Neural crest cell (in vitro differentiated cells): ENCODE measurements at places on chromosomes 12 and 14. TPM values are rescaled to one million over a fixed set of nuclear protein-coding genes. Genes with fewer than 3 reads are reported as not detected.

- no peak overlapping the region for H3K27ac ChIP-seq
- H3K36me3 ChIP-seq, result peaks cover 12% of the 10 kb centered on the region
- no peak overlapping the region for H3K4me3 ChIP-seq
These were observed 26.9 kb downstream of the PLEKHG3 start for GRCh38 chr14:64731141-64731581.

DNA sequence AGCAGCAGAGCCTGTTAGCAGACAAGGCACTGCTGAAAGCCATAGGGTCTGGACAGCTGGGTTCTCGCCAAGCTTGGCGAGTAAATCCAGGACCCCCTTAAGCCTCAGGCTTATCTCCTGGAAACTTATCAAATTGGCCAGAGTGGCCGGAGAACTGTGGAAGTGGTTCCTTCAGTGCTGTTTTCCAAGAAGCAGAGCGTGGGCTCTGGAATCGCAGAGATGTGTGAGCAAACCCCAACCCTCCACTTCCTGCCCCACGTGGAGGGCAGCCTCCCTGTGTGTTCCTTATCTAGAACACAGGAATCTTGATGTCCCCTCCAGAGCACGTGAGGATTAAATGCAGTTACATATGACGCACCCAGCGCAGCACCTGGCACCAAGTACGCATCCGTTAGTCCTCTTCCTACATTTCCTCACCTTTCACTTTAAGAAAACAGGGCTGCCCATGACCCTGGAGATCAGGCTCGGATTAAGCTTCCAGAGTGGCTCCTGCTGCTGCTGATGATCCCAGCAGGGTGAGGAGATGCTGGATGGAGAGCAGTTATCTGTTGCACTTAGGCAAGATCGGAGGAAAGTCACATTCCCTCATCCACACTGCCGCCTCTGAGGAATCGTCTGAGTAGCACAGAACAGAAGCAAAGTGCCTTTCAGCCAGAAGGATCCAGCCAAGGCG lies 35.0 kb downstream of the MMAB start:
- H3K27ac ChIP-seq, result peak overlapping the region; percentile 43
- no peak overlapping the region for H3K4me3 ChIP-seq
- DNase-seq, result no peak

- no peak for DNase-seq
- peak overlapping the region; percentile 76 for H3K27ac ChIP-seq
- H3K27me3 ChIP-seq, result no peaks in the 10 kb centered on the region
- peaks cover 22% of the 10 kb centered on the region for H3K4me1 ChIP-seq
- H3K4me3 ChIP-seq, result no peak overlapping the region
These were observed 539.6 kb downstream of the VRK1 start for GRCh38 chr14:97336816-97337215.

DNA sequence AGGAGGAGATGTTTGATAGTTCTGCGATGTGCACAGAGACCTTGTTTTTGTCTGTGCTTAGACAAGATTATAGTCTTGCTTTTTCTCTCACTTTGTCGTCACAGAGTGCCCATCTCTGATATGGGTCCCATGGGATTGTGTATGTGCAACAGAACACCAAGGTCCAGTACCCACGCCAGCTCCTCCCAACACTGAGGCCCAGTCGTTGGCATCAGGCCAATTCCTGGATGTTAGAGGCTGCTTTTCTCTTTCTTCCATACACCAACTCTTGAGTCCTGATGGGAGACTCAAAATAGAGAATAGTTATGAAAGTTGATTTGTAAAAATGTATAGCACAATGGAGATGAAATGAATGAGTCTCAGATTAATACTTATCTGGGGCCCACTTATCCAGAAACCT lies 22.7 kb upstream of the PRMT8 start:
- H3K4me3 ChIP-seq, result no peak overlapping the region
- peaks cover 11% of the 10 kb centered on the region for H3K27me3 ChIP-seq
- H3K36me3 ChIP-seq, result no peaks in the 10 kb centered on the region

DNA sequence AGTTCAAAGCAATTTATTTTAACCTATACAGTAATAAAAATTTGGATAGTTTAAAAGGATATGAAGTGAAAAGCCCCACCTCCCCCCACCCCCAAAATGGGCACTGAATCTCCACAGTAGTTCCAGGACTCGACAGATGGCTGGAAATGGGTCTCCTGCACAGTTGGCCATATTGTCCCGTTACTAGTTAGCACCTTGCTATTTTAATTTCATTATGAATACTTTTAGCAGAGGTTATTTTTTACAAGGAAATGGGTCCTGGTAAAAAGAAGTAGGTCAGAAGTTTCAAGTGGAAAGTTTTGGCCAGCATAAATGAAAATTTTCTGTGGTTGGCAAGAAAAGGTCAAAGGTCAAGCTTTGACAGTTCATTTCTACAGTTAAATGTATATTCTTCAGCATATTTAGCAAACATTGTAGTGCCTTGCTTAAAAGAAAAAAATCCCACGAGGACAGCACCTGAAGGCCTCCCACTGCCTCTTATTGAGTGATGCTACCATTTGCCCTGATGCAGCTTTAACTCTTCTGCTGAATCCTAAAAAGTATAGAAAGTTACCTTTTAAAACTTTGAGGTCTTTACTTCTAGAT lies 28.3 kb downstream of the MTHFD1 start:
- no peak overlapping the region for H3K4me3 ChIP-seq
- H3K27me3 ChIP-seq, result no peaks in the 10 kb centered on the region
- DNase-seq, result no peak
- peaks cover 26% of the 10 kb centered on the region for H3K36me3 ChIP-seq

GRCh38 chr12:96047229-96048211 lies 12.1 kb upstream of the LTA4H start:
- H3K27me3 ChIP-seq, result peaks cover 3% of the 10 kb centered on the region
- H3K36me3 ChIP-seq, result no peaks in the 10 kb centered on the region
- no peak overlapping the region for H3K27ac ChIP-seq

GRCh38 chr12:122297494-122297893 lies 31.2 kb upstream of the VPS33A start:
- H3K4me1 ChIP-seq, result no peaks in the 10 kb centered on the region
- no peaks in the 10 kb centered on the region for H3K27me3 ChIP-seq
- no peak overlapping the region for H3K27ac ChIP-seq

DNA sequence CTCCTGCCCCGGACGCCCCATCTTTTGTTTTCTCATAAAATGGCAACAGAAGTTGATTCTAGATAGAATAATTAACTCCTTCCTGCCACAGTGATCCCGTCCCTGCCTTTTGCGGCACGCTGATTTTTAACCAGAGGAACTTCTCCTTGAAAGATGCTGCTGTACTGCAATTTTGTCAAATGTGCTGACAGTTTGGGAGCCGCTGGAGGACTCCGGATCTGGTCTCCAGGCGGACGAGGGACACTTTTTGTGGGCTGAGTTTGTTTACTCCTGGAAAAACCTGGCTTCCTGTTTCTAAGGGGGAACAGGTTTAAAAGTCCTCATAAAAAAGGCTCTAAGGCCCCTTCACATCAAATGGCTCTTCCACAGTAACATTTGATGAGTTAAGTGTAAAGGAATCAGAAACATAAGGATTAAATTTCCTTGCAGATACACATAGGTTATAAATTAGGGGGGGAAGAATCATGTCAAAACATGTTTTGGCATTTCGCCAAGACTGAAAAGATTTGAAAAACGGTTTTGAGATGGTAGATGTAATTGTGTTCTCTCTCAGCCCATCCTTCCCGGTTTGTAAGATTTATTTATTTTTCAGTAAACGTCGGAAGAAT lies 15.5 kb downstream of the FZD10 start:
- no peak overlapping the region for H3K4me3 ChIP-seq
- H3K27me3 ChIP-seq, result peaks cover 9% of the 10 kb centered on the region
- DNase-seq, result no peak
- peaks cover 13% of the 10 kb centered on the region for H3K4me1 ChIP-seq
- peaks cover 2% of the 10 kb centered on the region for H3K36me3 ChIP-seq

DNA sequence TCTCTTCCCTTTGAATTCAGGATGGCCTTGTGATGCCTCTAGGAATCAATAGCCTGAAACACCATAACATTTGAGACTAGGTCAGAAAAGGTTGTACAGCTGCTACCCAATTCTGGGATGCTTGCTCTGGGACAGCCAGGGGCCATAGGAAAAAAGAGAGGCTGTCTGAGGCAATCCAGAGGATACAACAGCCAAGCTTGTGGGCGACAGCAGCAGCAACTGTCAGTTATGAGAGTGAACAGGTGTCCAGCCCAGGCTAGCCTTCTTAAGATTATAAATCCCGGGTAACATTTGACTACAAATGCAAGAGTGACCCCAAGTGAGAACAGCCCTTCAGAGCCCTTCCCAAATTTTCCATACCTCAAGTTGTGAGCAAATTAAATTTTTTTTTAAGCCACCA lies 11.1 kb downstream of the DCN start:
- H3K27me3 ChIP-seq, result no peaks in the 10 kb centered on the region
- H3K27ac ChIP-seq, result no peak overlapping the region
- H3K36me3 ChIP-seq, result no peaks in the 10 kb centered on the region

GRCh38 chr14:47270715-47271114 lies 404.7 kb downstream of the MDGA2 start:
- no peak overlapping the region for H3K27ac ChIP-seq
- H3K36me3 ChIP-seq, result no peaks in the 10 kb centered on the region
- no peak overlapping the region for H3K4me3 ChIP-seq
- H3K27me3 ChIP-seq, result no peaks in the 10 kb centered on the region
- H3K4me1 ChIP-seq, result no peaks in the 10 kb centered on the region
- DNase-seq, result no peak

DNA sequence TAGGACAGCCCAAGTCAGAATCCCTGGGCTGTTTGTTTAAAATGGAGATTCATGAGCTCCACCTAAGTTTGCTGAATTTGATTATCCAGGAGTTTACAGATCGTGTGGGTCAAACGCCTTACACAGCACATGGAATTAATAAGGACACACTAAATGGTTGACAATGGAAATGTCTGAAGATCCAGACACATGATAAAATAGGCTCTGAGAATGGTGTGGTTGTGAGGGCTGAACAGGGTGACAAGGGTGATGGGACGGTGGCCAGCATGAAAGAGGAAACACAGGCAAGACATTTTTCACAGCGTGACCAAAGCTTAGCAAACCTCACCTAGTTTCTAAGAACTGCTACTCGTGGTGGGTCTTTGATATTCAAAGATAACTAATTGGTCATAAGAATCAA lies 12.5 kb downstream of the VWF start:
- H3K4me3 ChIP-seq, result no peak overlapping the region
- no peaks in the 10 kb centered on the region for H3K27me3 ChIP-seq
- no peaks in the 10 kb centered on the region for H3K4me1 ChIP-seq
- H3K36me3 ChIP-seq, result no peaks in the 10 kb centered on the region
- DNase-seq, result no peak

GRCh38 chr12:109731806-109732205 lies 18.2 kb downstream of the FAM222A start:
- DNase-seq, result no peak
- peaks cover 80% of the 10 kb centered on the region for H3K4me1 ChIP-seq
- H3K27ac ChIP-seq, result peak overlapping the region; percentile 65
- H3K36me3 ChIP-seq, result no peaks in the 10 kb centered on the region

DNA sequence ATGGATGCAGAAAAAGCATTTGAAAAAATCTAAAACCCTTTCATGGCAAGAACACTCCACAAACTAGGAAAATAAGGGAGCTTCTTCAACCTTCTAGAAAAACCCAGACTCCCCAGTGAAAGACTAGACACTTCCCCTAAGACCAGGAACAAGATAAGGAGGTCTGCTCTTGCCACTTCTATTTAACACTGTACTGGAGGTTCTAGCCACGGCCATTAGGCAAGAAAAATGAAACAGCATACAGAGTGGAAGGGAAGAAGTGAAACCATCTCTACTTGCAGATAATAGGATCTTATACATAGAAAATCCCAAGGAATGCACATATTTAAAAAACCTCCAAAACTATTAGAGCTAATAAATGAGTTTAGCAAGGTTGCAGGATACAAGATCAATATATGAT lies 42.3 kb downstream of the CHGA start:
- no peak overlapping the region for H3K27ac ChIP-seq
- H3K4me3 ChIP-seq, result no peak overlapping the region
- no peaks in the 10 kb centered on the region for H3K27me3 ChIP-seq
- H3K4me1 ChIP-seq, result peaks cover 15% of the 10 kb centered on the region
- peaks cover 6% of the 10 kb centered on the region for H3K36me3 ChIP-seq
- no peak for DNase-seq

- H3K27ac ChIP-seq, result no peak overlapping the region
- H3K36me3 ChIP-seq, result no peaks in the 10 kb centered on the region
- H3K27me3 ChIP-seq, result no peaks in the 10 kb centered on the region
- DNase-seq, result no peak
These were observed 45.5 kb upstream of the RERGL start for GRCh38 chr12:18135509-18135908.

GRCh38 chr14:60656686-60657455 lies 7.6 kb upstream of the SIX1 start:
- H3K27me3 ChIP-seq, result peaks cover 94% of the 10 kb centered on the region
- peak overlapping the region; percentile 96 for H3K4me3 ChIP-seq
- peak; percentile 69 for DNase-seq
- peak overlapping the region; percentile 86 for H3K27ac ChIP-seq

GRCh38 chr12:53299101-53299453 lies 418 bp upstream of the MYG1 start:
- H3K27ac ChIP-seq, result peak overlapping the region; percentile 98
- no peak for DNase-seq
- H3K4me3 ChIP-seq, result peak overlapping the region; percentile 100
- H3K36me3 ChIP-seq, result peaks cover 14% of the 10 kb centered on the region
- H3K4me1 ChIP-seq, result peaks cover 67% of the 10 kb centered on the region

GRCh38 chr14:20413744-20414082 lies 412 bp upstream of the TEP1 start:
- no peaks in the 10 kb centered on the region for H3K27me3 ChIP-seq
- peak overlapping the region; percentile 68 for H3K27ac ChIP-seq
- H3K4me1 ChIP-seq, result peaks cover 23% of the 10 kb centered on the region
- H3K4me3 ChIP-seq, result peak overlapping the region; percentile 90
- H3K36me3 ChIP-seq, result no peaks in the 10 kb centered on the region
- DNase-seq, result no peak

GRCh38 chr14:36666416-36667206 lies 5.0 kb downstream of the PAX9 start:
- no peaks in the 10 kb centered on the region for H3K36me3 ChIP-seq
- H3K4me1 ChIP-seq, result peaks cover 21% of the 10 kb centered on the region
- peaks cover 96% of the 10 kb centered on the region for H3K27me3 ChIP-seq
- DNase-seq, result no peak

GRCh38 chr14:103100281-103101121 lies 6.0 kb downstream of the EXOC3L4 start:
- H3K27ac ChIP-seq, result peak overlapping the region; percentile 35
- H3K4me1 ChIP-seq, result peaks cover 12% of the 10 kb centered on the region
- no peaks in the 10 kb centered on the region for H3K36me3 ChIP-seq
- H3K27me3 ChIP-seq, result peaks cover 22% of the 10 kb centered on the region
- no peak overlapping the region for H3K4me3 ChIP-seq
- DNase-seq, result no peak

GRCh38 chr14:64658201-64658600 lies 46.0 kb upstream of the PLEKHG3 start:
- H3K36me3 ChIP-seq, result no peaks in the 10 kb centered on the region
- no peaks in the 10 kb centered on the region for H3K27me3 ChIP-seq
- no peak overlapping the region for H3K4me3 ChIP-seq
- peaks cover 4% of the 10 kb centered on the region for H3K4me1 ChIP-seq

- H3K27me3 ChIP-seq, result no peaks in the 10 kb centered on the region
- H3K27ac ChIP-seq, result no peak overlapping the region
- DNase-seq, result no peak
These were observed 18.0 kb downstream of the RAP1B start for GRCh38 chr12:68628698-68629097.

The PTPRO gene
- total RNA-seq, result 3.1 and 3.6 TPM in 2 replicates

The CYP46A1 gene
- total RNA-seq, result 3.0 and 3.6 TPM in 2 replicates

The PRR4 gene
- 3.3 and 6.9 TPM in 2 replicates for total RNA-seq

The SMOC1 gene
- total RNA-seq, result 189 and 203 TPM in 2 replicates

The E2F7 gene
- total RNA-seq, result 25.7 and 29.8 TPM in 2 replicates

The YARS2 gene
- 25.3 and 30.0 TPM in 2 replicates for total RNA-seq

The SLC17A8 gene
- total RNA-seq, result not detected in 2 replicates

The RASSF8 gene
- total RNA-seq, result 47.0 and 50.5 TPM in 2 replicates

The AICDA gene
- total RNA-seq, result not detected in 2 replicates

The CACNA2D4 gene
- total RNA-seq, result 0.72 and 1.3 TPM in 2 replicates

The ASPG gene
- total RNA-seq, result not detected in 2 replicates

The ZDHHC22 gene
- 5.6 and 5.9 TPM in 2 replicates for total RNA-seq

The COX8C gene
- not detected in 2 replicates for total RNA-seq

The NCKAP5L gene
- 40.8 and 45.0 TPM in 2 replicates for total RNA-seq

The ASCL1 gene
- 4.3 and 5.1 TPM in 2 replicates for total RNA-seq

The PMEL gene
- total RNA-seq, result 36.9 and 39.9 TPM in 2 replicates
